ENCODE measurements at places on chromosomes 16 and 17.

- DNase-seq: no peak
Observed at GRCh38 chr16:560701-561412, 663 bp downstream of the PRR35 start.

GRCh38 chr17:81994593-81995462, 17.4 kb downstream of the ASPSCR1 start:
- DNase-seq: no peak

DNA sequence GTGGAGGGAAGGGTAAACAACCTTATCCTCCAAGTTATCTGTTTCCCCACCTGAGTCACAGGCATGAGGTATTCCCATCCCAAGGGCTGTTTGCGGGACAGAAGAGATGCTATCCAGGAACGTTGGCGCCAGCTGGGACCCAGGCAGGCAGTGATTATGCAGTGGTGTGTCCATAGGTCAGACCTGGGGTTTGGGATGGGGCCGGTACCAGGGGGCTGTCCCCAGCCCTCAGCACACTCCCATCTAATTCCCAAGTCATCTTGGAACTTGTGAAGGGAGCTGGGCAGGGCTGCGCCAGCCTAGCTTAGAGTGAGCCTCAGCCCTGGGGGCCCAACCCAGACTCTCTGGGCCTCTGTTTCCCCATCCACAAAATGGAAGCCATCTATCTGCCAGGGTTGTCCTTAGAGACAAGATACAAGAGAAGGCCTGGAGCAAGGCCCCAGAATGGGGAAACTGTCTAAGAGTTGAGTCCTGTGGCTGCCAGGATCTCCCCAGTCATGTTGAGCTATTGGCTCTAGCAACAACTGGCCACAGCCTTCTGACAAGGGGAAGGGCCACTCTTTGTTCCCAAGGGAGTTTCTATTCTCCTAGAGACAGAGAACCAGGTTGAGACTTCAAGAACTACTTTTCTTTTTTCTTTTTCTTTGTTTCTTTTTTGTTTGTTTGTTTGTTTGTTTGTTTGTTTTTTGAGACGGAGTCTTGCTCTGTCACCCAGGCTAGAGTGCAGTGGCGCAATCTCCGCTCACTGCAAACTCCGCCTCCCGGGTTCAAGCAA, 9.8 kb upstream of the JUP start:
- DNase-seq: no peak

DNA sequence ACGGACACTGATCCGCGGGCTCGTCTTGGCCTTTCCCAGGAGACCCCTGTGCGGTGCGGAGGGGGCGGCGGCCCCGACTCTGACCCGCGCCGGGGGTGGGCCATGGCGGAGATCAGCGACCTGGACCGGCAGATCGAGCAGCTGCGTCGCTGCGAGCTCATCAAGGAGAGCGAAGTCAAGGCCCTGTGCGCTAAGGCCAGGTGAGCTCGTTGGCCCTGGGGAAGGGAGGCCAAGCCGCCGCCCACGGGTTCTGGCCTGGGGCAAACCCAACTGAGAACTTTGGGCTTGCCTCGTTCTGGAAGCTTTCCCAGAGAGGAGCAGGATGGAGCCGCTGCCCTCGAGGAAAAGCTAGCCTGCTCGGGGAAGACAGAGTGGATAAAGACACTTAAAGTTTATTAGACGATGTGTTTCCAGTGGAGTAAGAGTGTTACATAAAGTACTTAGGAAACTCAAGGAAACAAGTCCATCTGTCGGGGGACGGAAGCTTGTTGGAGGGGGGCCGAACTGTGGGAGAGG, 540 bp downstream of the PPP4C start:
- DNase-seq: peak; percentile 31

- no peak for DNase-seq
Observed at GRCh38 chr17:74132354-74132753, 71.1 kb upstream of the RPL38 start.

DNA sequence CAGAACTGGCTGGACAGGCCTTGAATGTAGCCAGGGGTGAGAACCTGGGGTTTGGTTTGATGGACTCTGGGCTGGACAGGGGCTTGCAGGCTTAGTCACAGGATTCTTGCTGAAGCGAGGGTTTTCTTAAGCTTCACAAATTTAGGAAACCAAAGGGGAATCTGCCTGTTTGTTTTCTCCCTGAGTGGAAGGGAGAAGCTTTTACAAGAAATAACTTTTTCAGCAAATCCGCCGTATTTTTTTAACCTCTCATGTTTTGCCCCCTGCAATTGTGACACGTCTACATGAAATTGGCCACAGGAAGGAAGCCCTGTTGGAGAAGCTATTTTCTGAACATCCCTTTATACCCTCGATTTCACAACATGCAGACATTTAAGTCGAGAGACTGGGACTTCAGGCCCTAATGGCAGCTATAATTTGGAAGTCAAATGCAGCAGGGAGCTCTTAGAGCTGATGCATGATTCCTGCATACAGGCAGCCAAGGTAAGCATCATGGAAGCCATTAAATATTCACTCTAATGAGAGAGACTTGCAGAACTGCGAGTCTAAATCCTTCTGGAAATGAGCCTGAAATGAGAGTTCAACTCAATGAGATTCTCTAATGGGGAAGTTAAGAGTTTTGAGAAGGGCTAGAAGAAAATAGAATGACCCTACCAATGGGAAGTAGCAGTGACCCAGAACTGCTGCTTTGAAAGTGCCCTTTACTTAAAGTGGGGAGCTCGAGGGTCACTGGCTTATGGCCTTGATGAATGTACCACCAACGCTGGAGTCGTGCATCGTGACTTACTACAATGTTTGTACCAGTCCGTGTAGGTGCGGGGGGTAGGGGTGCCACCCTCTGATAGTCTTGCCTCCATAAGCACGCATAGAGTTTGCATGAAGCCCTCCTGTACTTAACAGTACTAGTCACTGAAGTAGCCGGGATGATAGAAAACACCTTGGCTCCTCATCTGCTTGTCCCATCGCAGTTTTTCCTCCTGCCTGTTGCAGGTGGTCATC, 45.1 kb upstream of the IRF8 start:
- no peak for DNase-seq

DNA sequence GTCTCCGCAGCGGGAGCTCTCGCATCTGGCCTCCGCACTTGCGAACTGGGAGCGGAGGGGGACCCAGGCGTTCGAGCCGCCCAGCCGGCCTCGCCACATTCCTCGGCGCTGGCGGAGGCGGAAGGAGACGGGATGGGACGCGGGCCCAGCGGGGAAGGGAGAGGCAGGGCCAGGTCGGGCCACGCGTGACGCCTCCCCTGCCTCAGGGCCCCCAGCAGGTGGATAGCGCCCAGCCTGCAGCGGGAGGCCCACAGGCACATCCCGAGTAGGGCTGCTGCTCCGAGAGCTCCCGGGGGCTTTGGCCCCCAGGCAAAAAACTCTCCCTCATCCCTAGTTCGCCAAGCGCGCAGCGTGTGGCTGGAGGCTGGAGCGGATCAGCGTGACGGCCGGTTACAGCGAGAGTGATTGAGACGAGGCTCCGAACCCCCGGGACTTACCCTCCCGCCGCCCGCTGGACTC, 800 bp downstream of the PLEKHH3 start:
- DNase-seq: peak; percentile 41

DNA sequence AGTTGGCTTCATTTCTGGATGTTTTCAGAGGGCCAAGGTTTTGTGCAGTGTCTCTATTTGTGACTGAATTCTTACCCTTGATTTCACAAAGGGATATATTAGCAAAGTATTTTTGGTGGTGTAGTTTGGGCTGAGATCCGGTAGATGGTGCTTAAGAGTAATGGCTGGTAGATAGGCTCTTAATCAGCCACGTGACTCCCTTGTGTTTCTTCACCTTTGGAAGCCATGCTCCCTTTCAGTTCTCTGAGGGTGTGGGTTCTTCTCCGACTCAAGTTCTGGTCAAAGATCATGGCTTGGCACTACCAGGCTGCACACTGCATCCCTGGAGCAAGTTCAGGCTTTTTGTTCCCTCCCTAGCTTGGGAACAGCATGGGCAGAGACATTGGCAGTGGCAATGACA, 887.3 kb downstream of the CDH8 start:
- no peak for DNase-seq

- no peak for DNase-seq
Observed at GRCh38 chr16:52494621-52495020, 52.3 kb downstream of the TOX3 start.

- DNase-seq: peak; percentile 44
Observed at GRCh38 chr16:31301708-31302400, 42.1 kb downstream of the ITGAM start.

- no peak for DNase-seq
Observed at GRCh38 chr17:61143026-61143425, 256.6 kb upstream of the TBX2 start.

DNA sequence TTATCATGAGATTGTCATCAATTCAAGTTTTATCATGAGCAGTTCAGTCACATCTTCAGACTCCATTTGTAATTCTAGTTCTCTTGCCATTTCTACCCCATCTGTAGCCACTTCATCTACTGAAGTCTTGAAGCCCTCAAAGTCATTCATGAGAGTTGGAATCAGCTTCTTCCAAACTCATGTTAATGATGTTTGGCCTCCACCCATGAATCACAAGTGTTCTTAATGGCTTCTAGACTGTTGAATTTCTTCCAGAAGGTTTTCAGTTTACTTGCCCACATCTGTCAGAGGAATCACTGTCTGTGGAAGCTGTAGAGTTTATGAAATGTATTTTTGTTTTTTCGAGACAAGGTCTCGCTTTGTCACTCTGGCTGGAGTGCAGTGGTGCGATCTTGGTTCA, 16.0 kb downstream of the NSRP1 start:
- no peak for DNase-seq

DNA sequence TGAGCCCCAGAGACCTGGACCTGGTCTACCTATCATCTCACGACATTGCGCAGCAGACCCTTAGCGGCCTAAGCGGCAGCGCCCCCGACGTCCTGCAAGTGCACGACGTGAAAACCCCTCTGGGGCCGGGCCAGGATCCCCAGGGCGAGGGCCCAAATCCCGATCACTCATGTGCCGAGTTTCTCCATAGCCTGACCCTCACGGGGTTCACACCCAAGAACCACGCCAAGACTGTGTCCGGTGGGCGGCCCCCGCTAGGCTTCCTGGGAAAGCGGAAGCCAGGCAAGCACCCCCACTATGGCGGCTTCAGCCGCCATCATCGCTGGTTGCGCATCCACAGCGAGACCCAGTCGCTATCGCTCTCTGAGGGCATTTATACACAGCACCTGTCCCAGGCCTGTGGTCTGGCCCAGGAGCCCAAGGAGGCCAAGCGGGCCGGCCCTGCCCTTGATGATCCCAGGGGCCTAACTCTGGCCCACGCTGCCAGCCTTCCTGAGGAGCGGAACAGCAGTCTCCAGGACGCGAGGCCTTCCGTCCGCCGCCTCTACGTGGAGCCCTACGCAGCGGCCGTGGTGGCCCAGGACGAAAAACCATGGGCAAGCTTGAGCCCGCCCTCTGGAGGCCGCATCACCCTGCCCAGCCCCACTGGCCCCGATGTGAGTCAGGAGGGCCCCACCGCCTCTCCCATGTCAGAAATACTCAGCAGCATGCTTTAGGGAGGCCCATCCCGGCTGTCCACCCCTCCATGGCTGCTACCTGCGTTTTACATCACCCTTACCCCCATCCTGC, 82.8 kb upstream of the NOG start:
- no peak for DNase-seq

GRCh38 chr16:70412385-70412784, 26.5 kb downstream of the ST3GAL2 start:
- DNase-seq: no peak

- peak; percentile 71 for DNase-seq
Observed at GRCh38 chr17:13736916-13737315, 135.2 kb upstream of the HS3ST3A1 start.

DNA sequence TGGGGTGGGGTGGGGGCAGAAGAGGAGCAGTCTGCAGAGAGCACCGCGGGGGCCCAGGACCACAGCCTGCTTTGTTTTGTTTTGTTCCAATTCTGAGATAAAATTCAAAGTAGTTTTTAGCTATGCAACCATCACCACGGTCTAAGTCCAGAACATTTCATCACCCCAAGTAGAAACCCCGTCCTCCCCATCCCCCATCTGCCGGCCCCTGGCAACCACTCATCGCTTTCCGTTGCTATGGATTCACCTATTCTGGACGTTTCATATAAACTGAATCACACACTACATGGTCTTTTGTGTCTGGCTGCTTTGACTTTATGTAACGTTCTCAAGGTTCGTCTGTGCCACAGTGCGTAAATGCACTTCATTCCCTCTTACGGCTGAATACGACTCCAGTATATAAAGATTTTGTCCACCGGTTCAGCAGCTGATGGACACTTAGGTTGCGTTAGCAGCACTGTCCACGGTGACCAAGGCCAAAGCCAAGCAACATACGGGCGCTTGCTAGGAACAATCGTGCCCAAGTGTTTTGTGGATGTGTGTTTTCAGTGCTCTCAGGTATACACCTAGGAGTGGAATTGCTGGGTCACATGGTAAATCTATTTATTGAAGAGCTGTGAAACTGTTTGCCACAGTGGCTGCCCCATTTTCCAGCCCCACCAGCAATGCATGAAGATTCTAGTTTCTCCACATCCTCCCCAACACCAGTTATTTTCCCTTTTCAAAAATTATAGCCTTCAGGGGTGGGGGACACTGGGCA, 27.7 kb upstream of the RASD1 start:
- no peak for DNase-seq

DNA sequence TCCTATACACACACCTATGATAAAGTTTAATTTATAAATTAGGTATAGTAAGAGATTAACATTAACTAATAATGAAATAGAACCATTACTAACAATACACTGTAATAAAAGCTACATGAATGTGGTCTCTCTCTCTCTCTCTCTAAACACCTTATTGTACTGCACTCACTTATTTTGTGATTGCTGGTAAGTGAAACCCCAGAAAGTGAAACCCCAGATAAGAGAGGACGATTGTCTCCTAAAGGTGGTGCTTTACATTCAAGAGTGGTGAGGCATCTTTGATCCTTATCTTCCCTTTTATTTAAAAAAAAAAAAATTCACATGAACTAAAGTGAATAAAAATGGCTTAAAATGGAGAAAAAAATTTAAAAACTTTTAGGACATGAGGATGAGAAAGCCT, 80.1 kb upstream of the TRAP1 start:
- DNase-seq: no peak

DNA sequence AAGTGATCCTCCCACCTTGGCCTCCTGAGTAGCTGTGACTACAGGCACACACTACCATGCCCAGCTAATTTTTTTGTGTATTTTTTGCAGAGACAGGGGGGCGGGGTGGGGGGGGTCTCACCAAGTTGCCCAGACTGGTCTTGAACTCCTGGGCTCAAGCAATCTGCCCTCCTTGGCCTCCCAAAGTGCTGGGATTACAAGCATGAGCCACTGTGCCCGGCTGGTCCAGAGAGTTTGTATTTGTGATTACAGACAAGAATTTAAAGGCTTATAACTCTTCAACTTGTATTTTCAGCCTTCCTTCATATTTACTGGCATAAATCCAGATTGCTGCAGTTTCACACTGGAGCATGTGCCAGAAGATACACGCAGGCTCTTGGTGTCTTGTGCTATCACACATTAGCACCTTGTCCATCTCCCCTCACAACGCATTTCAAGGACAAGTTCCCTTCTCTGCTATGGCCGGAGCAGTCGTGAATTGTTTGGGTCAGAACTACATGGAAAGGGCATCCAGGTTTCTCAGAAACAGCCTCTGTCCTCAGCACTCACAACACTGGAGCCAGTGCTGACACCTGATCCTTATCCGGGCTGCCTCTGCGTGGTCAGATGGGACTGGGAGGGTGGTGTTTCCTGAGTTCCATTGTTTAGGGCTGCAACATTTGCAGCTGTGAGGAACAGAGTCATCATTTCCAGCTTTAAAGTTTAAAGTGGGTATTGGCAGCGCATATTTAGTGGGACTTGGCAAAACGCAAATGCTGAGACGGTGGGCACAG, 28.1 kb downstream of the WSCD1 start:
- DNase-seq: no peak

Measured in fibroblast of the aortic adventitia (primary cell).